Cortex of kidney (tissue), 1 donor: ENCODE measurements at places on chromosomes 1 and 21.

- no peak for DNase-seq
These were observed 40.1 kb downstream of the TMEM200B start for GRCh38 chr1:29083317-29084195.

DNA sequence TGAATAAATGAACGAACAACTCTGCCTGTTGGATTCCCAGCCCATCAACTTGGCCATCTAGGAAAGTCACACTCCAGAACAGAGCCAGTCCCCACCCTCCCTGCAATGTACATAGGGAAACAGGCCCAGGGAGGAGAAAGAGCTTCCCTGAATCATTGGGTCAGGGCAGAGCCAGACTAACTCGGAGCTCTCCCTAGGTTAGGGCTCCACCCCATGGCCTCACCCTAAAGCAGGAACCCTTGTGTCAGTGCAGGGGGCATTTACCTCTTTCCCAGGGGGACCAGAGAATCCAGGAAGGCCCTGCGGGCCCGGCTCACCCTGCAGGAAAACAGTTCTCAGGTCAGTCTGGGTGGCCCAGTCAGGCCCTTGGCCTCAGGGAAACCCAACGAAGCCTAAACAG lies 11.6 kb downstream of the COL9A2 start:
- no peak for DNase-seq

DNA sequence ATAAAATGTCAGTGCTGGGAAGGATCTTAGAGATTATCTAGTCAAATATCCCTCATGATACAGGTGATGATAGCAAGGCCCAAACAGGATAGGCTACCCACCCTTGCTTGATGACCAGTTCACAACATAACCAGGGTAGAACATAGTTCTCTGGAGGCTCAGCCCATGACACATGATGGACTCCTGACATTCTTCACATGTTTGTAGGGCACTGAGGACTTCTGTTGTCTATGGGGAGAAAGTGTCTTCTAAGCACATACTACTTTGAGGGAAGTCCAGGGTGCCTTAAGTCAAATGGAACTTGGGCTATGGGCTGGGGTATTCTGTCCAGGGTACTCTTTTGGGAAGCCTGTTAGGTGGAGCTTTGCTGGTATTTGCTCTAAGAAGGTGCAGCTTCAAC lies 148.9 kb downstream of the GLUL start:
- DNase-seq, result no peak

DNA sequence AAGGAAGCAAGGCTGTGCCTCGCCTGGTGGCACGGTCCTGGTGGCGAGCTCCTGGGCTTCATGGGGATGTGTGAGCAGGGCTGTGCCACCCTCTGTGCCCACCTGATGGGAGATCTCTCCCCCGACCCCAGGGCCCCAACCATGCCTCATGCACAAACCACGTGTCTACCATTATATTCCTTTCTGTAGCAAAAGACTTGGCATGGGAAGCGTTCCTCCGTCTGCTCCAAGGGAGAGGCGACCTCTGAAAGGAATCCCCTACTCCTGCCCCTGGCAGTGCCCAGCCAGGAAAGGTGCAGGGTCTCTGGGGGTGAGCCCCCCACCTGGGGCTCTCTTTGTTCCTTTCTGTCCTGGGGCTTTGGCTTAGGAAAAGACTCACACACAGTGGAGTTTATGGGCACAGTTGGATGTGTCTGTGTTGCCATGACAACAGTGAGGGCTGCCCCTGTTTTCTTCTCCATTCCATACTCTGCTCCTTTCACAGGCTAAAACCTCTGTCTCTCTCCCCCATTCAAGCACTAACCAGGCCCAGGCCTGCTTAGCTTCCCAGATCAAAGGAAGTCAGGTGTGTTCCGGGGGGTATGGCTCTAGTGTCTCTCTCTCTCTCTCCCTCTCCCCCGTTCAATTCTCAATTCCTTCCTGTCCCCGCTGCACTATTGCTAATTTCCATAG lies 21.4 kb upstream of the LRRN2 start:
- no peak for DNase-seq

DNA sequence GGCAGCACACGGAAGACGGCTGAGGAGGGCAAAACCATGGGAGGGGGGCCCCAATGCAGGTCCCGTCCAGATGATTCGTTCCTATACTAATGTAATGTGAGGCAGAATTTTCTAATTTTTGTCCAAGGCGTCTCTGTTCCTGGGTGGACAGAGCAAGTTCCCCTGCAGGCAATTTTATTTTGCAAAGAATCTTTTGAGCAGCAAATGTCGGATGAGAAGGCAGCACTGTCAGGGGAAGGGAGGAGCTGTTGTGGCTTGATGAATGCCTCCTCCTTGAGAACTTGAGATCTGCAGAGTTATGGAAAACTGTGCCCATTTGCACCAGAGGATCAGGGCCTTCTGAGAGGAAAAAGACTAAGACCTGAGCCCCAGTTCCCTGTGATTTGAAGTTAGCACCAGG lies 17.3 kb downstream of the SLC1A7 start:
- no peak for DNase-seq

DNA sequence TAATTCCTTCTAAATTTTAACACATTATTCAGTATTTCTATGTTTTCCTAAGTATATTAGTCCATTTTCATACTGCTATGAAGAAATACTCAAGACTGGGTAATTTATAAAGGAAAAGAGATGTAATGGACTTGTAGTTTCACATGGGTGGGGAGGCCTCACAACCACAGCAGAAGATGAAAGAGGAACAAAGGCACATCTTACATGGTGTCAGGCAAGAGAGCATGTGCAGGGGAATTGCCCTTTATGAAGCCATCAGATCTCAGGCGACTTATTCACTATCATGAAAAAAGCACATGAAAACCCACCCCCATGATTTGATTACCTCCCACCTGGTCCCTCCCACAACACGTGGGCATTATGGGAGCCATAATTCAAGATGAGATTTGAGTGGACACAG lies 15.6 kb downstream of the GBP5 start:
- no peak for DNase-seq

DNA sequence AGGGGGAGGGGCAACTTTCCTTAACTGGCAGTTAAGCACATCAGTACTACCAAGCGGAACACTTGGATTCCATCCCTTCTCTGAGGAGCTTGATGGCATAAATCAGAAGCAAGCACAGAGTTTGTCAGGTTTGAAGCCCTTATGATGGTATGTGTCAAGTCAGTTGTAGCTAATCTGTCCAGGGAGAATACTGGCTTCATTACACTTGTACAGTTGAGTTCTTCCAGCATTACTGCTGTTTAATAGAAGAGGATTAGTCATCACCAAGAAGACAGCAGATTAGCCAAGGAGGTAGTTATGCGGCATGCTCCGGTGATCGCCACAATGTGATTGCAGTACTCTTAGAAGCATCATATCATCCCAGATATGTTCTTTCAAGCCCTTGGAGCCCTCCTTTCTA lies 2.1 kb upstream of the TDRD5 start:
- no peak for DNase-seq

DNA sequence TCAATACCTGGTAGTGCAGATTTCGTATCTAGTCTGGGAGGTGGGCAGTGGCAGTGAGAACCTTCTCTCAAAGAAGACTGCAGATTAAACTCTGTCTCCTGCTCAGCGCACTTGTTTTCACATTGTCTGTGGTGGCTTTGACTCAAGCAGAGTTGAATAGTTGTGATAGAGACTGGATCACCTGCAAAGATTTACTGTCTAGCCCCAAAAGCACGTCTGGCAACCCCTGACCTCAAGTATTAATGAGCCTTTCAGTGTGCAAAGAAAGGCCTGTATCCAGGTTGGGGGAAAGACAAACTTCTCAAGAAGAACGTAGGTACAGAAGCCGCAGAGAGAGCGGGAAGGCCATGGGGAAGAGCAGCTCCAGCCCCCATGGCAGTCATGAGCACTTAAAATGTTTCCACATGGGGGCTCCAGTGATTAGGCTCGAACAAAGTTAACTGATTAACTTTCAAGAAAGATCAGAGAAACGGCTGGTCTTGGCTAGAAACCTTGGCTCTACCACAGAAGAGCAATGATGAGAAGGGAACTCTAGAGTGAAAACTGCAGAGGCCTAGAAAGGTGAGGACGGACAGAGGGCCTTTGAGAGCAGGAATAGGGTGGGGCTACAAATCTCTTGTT lies 15.2 kb downstream of the HENMT1 start:
- no peak for DNase-seq

GRCh38 chr1:109357616-109358015 lies 40.1 kb downstream of the SORT1 start:
- no peak for DNase-seq

DNA sequence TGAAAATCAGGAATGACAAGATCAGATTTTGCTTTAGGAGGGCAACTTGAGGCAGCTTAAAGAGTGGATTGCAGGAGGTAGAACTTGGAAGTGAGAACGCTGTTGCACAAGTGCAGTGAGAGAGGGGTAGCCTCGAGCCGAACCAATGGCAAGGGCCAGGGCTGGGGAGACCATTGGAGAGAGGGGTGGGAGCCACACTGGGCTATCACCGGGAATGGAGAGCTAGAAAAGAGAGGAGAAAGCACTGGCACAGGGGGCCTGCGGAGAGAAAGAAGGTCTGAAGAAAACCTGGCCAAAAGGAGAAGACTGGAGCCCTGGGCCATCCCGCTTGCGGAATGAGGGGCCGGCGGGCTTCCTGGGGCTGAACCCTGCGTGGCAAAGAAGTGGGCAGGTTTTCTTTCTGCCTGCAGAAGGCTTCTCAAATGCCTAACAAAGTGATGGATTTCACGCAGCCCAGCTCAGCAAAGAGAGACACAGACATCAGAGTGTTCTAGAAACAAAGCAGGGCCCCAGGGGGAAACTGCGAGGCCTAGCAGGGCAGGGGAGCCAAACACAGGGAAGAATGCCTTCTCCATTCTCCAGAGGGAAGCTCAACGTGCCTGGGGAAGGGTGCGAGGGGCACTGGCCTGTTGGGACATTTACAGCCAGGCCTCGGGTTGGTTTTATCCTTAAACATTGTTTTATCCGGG lies 1.2 kb upstream of the SLC37A1 start:
- no peak for DNase-seq

- no peak for DNase-seq
These were observed 165.2 kb downstream of the AK5 start for GRCh38 chr1:77446841-77447555.

- DNase-seq, result no peak
These were observed 11.5 kb downstream of the SLC2A7 start for GRCh38 chr1:9014475-9015375.

DNA sequence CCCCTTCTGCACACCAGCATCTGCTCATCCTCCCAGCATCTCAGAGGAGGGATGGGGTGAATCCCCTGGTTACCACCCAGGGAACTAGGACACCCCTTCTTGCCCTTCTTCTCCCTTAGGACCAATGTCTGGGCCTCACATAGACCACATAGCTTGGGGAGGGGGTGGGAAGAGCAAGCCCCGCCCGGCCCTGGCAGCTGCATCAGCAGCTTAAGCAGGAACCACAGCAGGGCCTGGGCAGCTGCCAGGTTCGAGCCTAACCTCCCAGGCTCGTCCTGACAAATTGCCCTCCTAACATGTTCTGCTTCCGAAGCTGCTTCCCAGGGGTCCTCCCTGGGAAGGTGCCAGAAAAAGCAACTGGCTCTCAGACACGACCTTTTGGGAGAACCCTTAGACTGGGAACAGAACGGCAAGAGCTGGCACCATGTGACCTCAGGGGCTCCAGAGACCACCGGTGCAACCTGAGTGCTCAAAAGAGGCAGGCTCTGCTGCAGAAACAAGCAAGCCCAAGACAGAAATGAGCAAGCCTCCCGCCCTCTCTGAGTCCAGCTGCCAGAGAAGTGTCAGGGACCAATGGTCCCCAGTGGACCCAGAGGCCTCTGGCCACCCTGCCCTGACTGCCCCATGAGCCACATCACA lies 18.4 kb upstream of the CLSTN1 start:
- no peak for DNase-seq

GRCh38 chr1:106768077-106768476 lies 288.4 kb upstream of the PRMT6 start:
- no peak for DNase-seq

- DNase-seq, result no peak
These were observed 32.7 kb downstream of the MRPS6 start for GRCh38 chr21:34105947-34106541.

DNA sequence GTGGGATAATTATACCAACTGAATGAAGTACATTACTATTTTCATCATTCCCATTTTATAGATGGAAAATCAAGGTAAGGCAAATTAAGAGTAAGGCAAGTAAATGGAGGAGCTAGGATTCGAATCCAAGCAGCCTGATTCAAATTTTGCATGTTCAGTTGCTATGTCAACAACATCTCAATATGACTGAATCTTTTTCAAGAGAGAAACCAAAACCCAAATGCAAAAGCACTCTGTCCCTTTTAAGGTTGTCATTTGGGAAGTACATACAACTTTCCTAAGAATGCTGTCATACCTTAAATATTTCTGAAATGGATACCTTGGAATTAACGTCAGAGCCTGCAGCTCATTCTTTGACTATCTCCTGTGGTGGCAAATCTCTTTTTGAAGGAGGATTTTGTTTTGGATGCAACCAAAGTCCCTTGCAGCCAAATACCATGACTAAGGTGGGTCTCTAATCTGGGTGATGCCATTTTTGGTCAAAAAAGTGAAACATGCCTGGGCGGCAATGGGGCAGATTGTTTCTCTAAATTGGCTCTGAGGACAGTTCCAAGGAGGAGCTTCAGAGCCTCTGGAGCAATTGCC lies 25.4 kb downstream of the ADAMTS1 start:
- no peak for DNase-seq

DNA sequence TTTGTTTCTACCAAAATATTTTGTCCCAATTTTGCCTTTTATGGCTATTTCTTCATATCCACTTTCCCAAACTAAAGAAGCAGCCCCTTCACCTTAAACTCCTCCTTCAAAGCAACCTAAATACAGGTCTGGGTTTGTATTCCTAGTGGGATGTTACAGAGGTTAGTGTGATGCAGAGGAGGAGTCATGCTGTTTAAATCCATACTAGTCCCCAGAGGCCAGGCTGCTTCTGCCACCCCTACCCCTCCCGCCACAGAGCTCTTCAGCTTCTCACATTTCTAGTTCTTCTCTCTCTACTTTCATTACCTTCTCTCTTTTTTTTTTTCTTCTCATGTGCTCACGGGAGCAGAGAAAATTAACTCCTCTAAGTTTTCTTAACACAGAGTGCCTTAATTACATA lies 29.3 kb downstream of the SELL start:
- DNase-seq, result no peak
